ENCODE measurements at places on chromosomes 3 and 15.
A peak's percentile ranks its signal among the peaks of the same experiment; 100 is the strongest.

DNA sequence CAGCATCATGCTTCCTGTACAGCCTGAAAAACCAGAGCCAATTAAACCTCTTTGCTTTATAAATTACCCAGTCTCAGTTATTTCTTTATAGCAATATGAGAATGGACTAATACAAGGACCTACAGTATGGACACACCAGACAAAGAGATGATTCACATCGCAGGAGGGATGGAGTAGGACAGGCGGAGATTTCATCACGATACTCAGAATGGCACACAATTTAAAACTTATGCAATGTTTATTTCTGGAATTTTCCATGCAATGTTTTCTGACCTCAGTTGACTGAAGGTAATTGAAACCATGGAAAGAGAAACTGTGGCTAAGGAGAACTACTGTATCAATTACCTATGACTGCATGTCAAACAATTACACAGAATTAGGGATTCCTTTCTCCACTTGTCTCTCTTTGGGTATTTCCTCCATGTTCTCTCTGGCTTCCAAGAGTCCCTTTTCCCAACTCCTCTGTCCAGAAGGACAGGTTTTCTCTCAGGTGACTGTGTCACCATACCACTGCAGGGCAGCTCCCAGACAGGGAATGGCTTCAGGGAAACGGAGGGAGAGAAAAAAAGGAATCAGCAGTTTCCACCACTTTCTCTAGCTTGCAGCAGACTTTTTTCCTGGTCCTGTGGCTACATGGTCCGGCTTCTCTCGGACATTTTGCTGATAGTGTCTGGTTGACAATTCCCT lies 3.0 kb upstream of the ANO10 start:
- DNase-seq, result no peak

DNA sequence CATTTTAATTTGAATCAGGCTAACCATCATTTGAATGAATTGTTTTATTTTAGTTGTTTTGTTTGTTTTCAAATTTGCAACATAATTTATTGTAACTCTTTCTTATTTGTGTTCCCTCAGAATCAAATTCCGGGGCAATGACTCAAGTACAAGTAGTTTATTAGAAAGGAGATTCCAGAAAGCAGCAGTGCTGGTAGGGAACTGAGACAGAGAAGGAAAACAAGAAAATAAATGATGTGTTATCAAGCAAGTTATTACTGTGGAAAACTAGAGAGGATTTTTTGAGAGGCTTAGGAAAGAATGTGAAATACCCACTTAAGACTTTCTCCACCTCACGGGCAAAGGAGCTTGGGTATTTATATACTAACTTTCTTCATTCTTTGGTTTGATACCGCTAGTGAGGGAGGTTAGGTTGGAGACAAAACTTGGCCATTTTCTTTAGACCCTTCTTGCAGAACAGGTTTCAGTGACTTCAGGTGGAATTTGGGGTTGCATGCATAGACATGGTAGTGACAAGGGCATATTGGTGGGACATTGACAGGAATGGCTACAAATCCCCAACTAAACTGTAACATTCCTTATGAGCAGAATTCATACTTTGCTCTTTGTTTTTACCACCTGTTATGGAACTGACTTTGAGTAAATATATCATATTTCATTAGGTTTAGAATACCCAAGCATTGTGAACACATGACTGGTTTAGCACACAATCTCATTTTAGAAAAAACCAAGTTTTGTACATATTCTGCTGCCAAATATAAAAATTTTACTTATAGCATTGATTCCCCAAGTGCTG lies 254.3 kb downstream of the ZBBX start:
- DNase-seq, result no peak

GRCh38 chr3:61381745-61382392 lies 130.6 kb upstream of the FHIT start:
- peak; percentile 11 for DNase-seq

DNA sequence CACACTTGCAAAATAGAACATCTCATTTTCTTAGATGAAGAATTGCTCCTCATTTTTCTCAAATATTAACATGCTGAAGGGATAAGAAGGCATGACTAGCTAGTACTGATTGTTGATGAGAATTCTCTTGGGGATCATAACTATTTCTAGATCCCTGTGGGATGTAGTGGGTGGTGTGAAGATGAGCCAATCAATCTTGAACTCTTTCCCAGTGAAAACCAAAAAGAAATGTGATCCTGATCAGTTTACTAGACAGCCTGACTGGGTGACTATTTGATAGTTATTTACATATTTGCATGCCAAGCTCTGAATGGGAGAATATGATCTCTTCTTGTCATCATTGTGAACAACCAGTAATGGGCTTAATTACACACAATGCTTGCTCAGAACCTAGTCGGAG lies 63.7 kb downstream of the ZIC1 start:
- no peak for DNase-seq

DNA sequence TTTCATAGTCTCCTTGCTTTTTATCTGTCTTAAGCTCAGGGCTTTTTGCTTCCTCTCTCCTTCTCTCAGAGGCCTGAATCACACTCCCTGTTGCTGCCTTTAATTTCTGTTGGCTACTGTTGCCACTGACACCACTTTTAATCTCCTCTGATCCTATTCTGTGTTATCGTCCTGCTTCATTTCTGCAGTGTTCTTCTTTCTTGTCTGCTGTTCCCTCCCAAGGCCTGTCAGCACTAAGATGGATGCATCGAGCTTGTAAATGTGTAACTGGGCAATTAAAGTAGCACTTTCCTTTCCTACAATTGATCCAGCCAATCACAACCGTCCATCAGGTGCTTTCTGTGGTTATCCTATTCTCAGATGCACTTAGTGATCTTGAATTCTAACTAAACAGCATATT lies 71.3 kb upstream of the VEPH1 start:
- no peak for DNase-seq

- no peak for DNase-seq
These were observed 428.1 kb downstream of the ROBO2 start for GRCh38 chr3:77467702-77468625.

DNA sequence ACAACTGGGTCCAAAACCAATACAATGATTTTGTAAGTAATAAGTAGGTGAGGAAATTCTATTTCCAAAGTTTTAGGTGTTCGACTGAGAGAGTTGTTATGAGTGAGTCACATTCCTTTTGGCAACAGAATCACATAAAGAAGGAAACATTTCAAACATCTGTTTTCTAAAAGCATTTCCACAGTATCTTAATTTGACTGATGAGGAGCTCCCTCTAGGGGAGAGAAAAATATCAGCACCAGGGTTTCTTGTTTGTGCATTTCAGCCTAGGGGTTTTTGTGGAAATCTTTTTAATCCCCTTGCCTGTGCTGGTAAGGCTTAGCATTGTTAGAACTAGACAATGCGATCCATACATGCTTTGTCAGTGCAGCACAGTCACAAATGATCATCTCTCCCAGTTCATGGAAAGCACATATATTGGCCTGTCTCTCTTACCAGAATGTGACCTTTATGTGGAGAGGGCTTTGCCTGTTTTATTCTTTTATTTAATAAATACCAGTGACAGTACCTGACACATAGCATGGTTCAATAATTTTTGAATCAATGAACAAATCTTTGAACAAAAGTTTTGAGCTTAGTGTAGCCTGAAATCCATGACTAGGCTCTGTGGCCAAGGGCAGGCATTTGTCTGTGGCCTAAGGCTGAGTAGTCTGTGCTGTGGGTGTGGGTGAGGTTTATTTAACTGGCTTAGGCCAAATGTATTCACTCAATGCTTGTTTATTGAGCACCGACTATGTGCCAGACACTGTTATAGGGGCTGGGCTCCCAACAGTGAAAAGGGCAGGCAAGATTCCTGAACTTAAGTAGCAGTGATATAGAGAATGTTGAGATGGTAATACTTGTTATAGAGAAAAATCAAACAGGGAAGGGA lies 21.1 kb upstream of the IQCF6 start:
- DNase-seq, result peak; percentile 38

- no peak for DNase-seq
These were observed 60.6 kb upstream of the SEC61A1 start for GRCh38 chr3:127991681-127992080.

GRCh38 chr15:37015035-37015434 lies 85.3 kb downstream of the MEIS2 start:
- DNase-seq, result no peak

- peak; percentile 4 for DNase-seq
These were observed 68.4 kb downstream of the HES1 start for GRCh38 chr3:194204042-194204987.

GRCh38 chr3:94972066-94972465 lies 909.2 kb downstream of the NSUN3 start:
- DNase-seq, result no peak

DNA sequence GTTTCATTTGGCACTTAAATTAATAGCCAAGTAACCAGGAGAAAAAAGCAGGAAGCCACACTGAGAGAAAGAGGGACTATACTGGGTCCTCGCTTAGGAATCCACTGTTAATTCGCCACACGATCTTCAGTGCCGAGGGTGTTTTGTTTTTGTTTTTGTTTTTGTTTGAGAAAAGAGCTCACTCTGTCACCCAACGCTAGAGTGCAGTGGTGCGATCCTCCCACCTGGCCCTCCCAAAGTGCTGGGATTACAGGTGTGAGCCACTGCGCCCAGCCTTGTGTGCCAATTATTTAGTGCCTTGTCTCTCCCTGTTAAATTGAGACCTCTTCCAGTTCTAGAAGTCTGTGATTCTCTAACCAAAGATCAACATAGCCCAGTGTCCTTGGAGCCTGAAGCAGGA lies 53.8 kb upstream of the TPM1 start:
- no peak for DNase-seq

DNA sequence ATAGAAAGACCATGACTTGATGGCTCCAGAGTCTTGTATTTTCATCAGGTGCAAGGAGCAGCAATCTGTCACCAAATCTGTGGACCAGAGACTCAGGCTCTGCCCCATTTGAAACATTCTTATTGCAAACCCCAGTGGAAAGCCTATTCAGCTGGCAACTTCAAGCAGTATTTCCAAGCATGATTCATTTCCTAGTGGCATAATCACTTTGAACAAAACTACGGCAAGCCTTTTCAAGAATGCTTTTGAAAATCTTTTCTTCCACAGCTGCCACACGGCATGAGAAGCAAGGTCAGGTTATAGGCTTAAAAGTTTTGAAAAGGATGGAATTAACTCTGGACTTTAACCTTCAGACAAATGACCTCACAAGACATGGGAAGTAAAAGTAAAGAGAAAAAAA lies 122.0 kb upstream of the BFSP2 start:
- DNase-seq, result no peak

- no peak for DNase-seq
These were observed 377.5 kb downstream of the EDEM1 start for GRCh38 chr3:5565026-5565425.

- no peak for DNase-seq
These were observed 15.0 kb upstream of the RORA start for GRCh38 chr15:61243983-61244593.

DNA sequence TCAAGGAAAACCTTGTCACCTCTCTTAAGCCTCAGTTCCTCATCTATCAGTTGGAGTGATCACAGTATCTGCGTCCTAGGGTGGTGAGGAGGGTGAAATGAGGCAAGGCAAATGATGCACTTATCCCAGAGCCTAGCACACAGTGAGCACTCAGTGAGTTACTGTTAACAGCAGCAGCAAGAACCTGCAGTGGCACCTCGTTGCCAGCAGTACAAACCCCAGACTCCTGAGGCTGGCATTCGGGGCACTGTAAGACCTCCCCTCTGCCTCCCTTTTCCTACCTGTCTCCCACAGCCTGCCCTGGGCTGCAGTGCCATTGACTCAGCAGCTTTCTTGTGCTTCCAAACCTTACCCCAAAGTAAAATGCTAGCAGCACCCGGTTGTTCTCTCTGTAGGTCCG lies 82.9 kb upstream of the EIF1B start:
- no peak for DNase-seq

DNA sequence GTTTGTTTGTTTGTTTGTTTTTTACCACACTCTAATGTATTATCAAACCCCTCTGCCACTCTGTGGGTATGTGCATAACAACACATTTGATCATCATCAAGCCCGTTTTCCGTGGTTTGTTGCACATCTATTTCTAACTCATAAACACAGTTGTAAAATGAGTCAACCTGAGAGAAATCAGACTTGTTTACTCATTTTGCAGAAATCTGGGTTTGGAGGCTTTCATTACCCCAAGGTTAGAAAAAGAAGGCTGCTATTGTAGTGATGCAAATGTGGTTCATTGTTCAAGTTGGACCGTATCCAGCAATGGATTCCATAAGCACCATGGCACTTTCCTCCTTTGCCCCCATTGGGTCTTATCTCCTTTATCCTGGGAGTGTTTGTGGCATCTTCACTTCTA lies 353.2 kb upstream of the SOX2 start:
- DNase-seq, result no peak

GRCh38 chr3:13896473-13897154 lies 16.7 kb upstream of the WNT7A start:
- no peak for DNase-seq

DNA sequence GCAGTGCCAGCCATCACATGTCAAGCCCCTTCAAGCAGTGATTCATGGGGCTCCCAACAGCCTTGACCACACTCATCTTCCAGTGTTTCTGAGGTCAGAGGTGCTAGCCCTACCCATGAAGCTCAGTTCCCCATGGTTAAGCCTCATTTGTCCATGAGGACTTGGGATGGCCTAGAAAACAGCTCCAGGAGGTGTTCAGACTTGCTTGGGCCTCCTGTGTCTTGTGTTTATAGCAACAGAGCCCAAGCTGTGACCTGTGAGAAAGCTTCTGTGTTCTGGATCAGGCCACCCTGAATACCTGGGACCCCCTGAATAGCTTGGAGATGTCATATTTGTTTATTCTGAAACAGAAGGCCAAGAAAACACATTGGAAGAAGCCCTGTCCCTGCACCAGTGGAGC lies 36.7 kb downstream of the LARP6 start:
- no peak for DNase-seq

GRCh38 chr3:74591946-74592345 lies 22.5 kb downstream of the CNTN3 start:
- DNase-seq, result no peak

DNA sequence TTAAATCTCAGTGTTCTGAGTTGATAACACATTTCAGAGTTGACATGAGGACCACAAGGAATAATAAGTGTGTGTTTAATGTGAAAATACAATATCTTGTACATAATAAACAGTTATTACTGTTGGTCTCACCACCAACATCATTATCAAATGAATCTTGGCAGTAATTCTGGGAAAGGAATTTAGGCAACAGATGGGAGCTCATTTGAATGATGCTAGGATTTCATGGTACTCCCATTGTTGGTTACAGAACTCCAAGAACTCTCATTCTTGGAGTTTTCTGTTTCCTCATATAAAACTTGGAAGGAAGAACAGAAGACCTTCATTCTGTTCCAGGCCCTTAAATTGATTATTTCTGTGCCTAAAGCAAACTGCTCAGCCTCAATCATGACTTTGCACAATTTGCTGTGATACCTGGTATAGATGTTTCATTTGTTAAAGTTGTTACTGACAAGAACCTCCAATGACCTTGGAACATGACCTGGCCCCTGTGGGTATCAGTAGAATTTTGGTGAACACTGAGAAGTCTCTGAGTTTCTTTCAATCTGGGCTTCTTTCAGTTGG lies 385.8 kb downstream of the LPP start:
- DNase-seq, result no peak

- no peak for DNase-seq
These were observed 23.3 kb downstream of the PDZRN3 start for GRCh38 chr3:73601481-73601880.

DNA sequence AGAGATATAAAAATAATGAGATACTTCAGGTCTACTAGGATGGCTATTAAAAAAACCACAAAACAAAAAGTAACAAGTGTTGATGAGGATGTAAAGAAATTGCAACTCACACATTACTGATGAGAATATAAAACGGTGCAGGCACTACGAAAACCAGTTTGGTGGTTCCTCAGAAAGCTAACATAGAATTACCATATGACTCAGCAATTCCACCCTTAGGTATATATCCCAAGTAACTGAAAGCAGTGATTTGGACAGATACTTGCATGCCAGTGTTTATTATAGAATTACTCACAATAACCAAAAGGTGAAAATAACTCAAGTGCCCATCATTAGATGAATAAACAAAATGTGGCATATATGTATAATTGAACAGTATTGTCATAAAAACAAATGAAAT lies 87.5 kb upstream of the MELTF start:
- no peak for DNase-seq
